ENCODE measurements at places on chromosomes 6 and 20.

GRCh38 chr6:132933090-132933489 lies 118.7 kb downstream of the RPS12 start:
- DNase-seq, result no peak

GRCh38 chr20:9082741-9083140 lies 13.9 kb downstream of the PLCB4 start:
- no peak for DNase-seq

GRCh38 chr6:53866226-53866625 lies 71.4 kb downstream of the LRRC1 start:
- no peak for DNase-seq

DNA sequence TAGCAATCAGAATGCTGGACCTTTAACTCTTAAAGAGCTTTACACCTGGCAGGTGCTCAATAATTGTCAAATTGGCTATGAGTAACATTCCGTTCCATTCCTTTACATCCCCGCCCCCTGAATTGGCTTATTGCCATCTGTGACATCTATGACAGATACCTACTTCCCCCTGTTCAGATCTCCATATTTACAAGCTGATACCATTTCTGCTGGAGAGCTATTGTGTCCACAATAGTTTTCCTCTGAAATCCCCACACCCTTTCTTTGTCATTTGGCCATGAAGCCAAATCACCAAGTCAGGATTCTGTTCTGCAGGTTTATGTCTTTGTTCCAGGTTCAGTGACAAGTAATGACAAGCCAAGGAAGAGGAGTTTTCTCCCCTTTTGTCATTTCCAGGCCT lies 3.2 kb downstream of the CDH26 start:
- no peak for DNase-seq

- no peak for DNase-seq
Observed at GRCh38 chr6:97294451-97294850, 11.4 kb upstream of the MMS22L start.

- no peak for DNase-seq
Observed at GRCh38 chr6:156174031-156174890, 602.9 kb upstream of the ARID1B start.

DNA sequence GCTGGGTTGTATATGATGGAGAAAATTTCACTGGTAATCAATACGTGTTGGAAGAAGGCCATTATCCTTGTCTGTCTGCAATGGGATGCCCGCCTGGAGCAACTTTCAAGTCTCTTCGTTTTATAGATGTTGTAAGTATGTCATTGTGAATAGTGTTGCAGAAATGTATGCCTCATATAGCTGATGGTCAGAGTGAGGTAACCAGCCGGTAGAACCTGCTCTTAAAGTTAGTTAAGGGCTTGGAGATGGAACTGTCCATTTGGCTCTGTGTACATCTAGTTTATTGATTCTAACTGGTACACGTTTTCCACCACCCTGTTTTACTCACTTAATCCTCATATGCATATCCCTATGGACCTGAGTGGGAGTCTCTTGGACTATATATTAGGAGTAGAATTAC lies 73.5 kb downstream of the RTN4IP1 start:
- no peak for DNase-seq

DNA sequence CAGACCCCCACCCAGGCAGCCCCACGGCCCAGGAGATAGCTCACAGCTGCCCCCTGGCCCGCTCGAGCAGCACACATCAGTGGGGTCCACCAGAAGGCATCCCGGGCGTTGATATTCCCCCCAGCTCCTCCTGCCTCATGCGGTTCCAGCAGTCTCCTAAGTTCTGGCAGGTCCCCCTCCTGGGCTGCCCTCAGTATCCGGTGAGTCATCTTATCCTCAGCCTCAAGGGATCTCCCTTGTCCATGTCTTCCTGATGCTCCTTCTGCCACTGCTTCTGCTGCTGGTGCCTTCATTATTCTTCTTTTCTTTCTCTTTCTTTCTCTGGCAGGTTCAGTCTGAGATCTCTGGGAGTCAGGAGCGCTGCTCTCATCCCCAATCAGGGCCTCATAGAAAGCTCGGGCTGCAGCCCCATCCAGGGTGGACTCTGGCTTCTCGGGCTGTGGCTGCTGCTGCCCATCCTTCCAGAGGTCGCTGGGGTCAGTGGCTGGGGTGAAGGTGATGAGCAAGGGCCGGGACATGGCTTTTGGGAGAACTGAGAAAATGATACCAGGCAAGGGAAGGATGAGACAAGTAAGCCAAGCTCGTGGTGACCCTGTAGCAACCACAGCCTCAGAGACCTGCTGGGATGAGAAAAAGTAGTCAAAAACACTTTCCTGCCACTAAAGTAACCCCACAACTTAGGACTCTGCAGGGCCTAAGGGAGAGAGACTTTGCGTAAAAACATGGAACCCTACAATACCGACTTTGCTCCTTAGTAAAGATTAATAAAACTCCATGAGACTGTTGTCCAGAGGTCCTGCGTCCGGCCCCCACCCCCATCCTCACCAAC lies 622 bp downstream of the GPANK1 start:
- no peak for DNase-seq

- DNase-seq, result no peak
Observed at GRCh38 chr6:21955053-21955595, 341.7 kb downstream of the PRL start.

- DNase-seq, result no peak
Observed at GRCh38 chr6:161066511-161066910, 74.9 kb downstream of the MAP3K4 start.

- no peak for DNase-seq
Observed at GRCh38 chr20:58374027-58374850, 14.8 kb upstream of the VAPB start.

- DNase-seq, result no peak
Observed at GRCh38 chr6:56794421-56794820, 151.7 kb upstream of the DST start.

DNA sequence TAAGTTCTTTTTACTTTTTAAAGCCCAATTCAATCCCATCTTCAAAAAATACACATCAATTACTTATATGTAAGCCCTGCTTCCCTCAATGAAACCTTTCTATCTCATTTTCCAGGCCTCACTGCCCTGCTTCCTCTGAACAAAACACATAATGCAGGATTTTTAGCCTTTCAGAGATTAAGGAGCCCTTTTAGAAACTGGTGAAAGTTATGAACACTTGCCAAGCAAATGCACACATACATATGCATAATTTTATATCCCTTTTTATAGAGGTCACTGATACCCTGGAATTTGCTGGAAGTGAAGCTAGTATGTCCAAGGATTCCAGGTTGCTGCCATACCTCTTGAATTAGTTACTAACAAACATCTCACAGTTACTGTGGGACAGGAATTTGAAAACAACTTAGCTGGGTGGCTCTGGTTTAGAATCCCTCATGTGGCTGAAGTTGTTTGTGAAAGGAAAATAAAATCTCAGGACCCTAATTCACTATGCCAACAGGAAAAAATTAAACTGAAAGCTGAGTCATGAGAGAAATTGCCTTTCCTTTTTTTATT lies 75.8 kb downstream of the UBE3D start:
- no peak for DNase-seq

DNA sequence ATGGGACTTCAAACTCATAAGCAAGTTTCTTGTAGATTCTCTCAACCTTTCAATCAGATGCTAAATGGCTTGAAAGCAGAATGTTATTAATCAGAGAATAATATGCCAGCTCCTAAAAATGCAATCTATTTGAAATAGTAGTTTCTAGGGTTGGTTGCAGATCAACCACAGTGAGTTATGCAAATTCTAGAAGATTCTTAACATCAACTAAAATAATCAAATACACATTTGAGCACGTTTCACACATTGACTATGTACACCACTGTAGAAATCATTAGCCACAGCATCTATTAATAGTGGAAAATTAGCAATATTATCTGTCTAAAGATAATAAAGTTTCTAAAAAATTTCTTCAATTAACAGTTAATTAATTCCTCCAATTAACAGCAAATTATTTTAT lies 141.9 kb upstream of the GJE1 start:
- no peak for DNase-seq

DNA sequence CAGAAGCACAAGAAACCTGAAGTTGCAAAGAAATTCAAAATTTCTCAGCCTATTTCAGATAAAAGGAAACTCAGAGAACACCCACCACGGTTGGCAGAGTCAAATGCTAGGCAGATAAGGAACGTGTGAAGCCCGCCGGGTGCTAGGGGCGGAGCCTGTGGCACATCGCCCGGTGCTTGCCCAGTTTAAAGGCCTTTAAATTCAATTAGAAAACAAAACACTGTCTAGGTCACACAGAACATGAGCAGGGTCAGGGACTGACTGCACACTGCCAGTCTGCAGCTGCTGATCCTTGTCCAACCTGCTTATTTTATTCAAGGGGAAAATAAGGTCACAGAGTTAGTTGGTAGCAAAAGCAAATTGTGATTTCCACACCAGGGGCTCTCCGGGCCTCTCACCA lies 75.8 kb downstream of the PSMG4 start:
- no peak for DNase-seq

GRCh38 chr6:42402184-42402583 lies 49.5 kb downstream of the TRERF1 start:
- DNase-seq, result peak; percentile 51

GRCh38 chr20:47809161-47809960 lies 24.1 kb upstream of the SULF2 start:
- DNase-seq, result no peak

- DNase-seq, result no peak
Observed at GRCh38 chr6:167996424-167997199, 859 bp upstream of the KIF25 start.

DNA sequence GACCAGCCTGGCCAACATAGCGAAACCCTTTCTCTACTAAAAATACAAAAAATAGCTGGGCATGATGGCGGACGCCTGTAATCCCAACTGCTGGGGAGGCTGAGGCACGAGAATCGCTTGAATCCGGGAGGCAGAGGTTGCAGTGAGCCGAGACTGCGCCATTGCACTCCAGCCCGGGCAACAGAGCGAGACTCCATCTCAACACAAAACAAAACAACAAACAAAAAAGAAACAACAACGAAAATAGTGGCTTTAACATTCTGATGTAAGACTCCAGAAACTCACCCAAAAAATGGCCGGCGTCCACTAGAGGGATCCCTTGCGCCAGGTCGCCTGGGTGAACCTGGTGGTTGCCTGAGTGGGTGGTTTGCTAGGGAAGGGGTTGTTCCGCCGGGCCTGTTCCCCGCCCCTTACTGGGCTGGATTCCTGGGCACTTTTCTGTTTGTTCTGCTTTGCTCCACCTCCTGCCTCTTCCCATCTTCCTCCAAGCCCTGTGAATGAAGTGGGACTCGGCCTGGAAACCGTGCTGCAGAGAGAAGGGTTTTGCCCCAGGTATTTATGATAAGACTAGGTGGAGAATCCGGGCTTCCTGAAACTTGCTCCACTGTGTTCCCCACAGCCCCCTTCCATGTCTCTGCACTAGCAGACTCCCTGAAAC lies 1.5 kb downstream of the PABPC1L start:
- peak; percentile 40 for DNase-seq

DNA sequence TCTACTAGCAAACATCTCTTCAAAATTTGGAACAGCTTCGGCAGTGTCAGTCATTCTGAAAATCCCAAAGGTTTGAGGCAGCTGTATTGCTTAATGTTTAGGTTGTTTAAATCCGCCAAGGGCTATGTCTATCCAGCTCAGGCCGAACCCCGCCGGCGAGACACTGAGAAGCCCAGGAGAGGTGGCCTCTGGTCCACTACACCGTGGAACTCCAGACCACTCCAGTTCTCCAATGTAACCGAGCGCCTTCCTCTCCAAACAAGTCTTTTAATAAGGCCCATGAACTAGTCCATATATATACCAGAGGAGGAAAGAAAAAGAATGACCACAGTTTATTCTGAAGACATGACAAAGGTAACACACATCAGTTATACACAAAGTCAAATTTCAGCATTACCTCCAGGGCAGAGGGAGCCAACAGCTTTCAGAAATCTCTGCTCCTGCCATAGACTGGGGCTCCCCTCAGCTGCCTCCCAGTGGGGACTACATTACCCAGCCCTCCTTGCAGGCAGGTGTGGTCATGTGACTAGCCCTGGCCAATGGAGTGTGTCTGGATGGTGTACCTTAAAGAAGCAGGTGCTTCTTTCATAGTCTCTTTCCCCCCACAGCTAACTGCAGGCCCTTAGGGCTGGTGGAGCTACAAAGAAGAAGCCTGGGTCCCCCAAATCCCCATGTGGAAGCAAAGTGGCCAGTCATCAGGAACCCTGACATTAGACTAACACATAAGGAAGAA lies at the start of gene RAMACL:
Gene RAMACL, minus strand, starts transcription at position 255 of the 733 bp plus-strand sequence. Its CDS starts 201 bp downstream, at position 54.
- no peak for DNase-seq

GRCh38 chr6:151497905-151498304 lies 4.1 kb downstream of the CCDC170 start:
- DNase-seq, result no peak

Measured in activated CD4-positive, alpha-beta T cell treated with anti-CD3 and anti-CD28 coated beads for 4 hours (primary cell).